ENCODE measurements at places on chromosomes 2 and 18.

- DNase-seq = no peak
These were observed 101.9 kb upstream of the CTDP1 start for GRCh38 chr18:79577451-79578395.

DNA sequence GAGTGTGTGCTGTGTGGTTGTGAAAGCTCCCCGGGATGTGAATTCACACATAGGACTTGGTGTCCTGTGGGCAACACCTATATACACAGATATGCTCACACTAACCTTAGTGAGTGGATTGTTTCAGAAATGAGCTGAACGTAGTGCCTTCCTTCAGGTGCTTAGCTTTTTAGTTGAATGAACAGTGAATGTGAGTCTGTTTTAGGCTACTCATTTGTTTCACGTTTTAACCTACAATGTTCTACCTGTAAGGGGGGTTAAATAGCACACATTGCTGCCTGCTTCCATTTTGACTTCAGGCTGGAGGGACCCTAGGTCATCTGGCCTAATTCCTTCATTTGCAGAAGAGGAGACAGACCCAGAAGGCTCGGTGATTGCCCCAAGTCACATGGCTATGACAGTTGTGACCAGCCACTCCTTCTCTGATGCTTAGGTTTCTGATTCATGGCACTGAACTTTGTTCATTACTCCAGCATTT is 1.0 kb downstream of the PLEK start:
- DNase-seq = no peak

DNA sequence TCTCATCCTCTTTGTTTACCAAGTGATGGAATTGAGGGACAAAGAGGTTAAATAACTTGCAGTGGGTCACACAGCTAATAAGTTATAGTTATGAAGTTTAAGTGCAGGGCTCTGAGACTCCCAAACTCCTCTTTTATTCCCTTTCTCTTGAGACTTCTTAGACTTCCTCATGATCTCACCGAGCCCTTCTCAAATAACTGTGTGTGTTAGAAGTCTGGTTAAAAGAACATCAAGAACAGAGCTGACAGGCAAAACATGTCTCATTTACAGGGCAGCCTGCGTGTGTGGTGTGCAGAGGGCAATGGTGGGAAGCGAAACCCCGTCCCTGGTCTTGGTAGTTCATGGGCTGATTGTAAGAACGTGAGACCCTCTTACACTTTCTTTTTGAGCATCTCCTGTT is 368.0 kb downstream of the SLC4A3 start:
- DNase-seq = no peak

- no peak for DNase-seq
These were observed 10.2 kb upstream of the CHN1 start for GRCh38 chr2:175015340-175015739.

- no peak for DNase-seq
These were observed 216.1 kb downstream of the ICOS start for GRCh38 chr2:204152616-204153015.

DNA sequence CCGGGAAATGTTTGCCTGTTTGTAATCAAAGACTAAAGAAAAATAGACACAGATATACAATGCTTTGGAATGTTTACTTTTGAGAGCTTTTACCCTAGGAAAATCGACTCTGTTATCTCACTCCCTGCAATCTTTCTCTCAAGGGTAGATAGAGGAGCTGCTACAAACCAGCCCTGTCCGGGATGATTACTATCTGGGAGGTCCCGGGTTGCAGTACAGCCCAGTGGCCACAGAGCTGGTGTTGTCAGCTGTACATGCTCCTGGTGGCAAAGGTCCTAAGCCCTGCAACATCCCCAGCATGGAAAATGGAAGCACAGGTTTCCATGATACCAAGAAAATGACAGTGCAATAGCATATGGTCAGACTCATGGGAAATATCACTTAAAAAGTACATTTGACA is 570.5 kb upstream of the SOX11 start:
- DNase-seq = no peak

DNA sequence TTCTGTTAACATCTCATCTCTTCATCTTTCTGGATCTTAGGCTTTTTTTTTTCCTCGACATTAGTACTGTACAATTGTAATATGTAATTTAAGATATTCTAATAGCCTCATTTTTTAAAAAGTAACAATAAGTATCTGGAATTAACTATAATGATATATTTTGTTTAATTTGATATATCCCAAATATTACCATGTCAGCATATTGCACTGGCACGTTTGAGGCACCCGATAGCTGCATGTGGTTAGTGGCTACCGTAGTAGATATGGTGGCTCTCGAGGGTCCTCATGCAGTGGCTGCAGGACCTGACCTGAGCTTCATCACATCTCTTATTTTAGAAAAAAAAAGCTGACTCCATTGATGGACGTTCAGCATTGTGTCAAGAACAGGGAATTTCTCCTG is 371.9 kb downstream of the DPP10 start:
- no peak for DNase-seq

DNA sequence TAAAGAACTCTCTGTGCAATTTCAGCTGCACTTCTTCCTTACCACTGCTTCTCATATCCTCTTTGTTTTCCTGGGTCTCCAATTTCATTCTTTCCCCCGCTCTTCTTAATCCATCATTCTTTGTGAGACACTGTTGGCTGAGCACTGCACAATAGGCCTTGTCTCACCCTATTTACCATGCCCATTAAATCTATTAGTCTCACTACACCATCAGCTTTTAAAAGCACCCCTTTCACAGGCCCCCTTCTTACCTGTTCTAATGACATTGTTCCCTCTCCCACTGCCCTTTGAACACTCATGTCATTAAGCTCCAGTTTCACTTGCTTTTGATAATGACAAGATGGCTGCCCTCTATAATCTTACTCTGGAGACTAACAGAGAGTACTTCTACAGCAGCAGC is 404.1 kb upstream of the ACVR2A start:
- DNase-seq = no peak

DNA sequence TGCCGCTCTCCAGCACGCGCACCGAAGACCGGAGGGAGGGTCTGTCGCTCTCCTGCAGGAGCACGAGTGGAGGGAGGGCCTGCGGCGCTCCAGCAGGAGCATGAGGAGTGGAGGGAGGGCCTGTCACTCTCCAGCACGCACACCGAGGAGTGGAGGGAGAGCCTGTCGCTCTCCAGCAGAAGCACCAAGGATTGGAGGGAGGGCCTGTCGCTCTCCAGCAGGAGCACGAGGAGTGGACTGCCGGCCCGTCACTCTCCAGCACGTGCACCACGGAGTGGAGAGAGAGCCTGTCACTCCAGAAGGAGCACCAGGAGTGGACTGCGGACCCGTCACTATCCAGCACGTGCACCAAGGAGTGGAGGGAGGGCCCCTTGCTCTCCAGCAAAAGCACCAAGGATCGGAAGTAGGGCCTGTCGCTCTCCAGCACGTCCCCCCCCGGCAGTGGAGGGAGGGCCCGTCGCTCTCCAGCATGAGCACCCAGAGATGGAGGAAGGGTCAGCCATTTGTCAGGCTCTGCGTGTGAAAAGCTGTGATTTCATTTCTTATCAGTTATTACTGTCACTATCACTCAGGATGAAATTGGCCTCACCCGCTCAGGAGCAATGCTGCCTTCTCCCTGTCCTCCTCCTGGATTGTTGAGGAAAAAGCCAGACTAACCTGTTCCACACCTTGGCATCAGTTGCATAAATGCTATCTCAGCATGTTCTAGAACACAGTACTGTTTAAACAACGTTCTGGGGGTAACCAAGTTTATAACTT is 35.9 kb downstream of the ADI1 start:
- DNase-seq = no peak

GRCh38 chr2:18788592-18788991 is 199.2 kb upstream of the NT5C1B start:
- DNase-seq = no peak

- DNase-seq = no peak
These were observed 1.1 kb downstream of the DLGAP1 start for GRCh38 chr18:4453874-4454536.

- DNase-seq = no peak
These were observed 41.7 kb downstream of the TEX44 start for GRCh38 chr2:231634412-231634811.

GRCh38 chr2:174399171-174399570 is 3.6 kb downstream of the SCRN3 start:
- DNase-seq = no peak

DNA sequence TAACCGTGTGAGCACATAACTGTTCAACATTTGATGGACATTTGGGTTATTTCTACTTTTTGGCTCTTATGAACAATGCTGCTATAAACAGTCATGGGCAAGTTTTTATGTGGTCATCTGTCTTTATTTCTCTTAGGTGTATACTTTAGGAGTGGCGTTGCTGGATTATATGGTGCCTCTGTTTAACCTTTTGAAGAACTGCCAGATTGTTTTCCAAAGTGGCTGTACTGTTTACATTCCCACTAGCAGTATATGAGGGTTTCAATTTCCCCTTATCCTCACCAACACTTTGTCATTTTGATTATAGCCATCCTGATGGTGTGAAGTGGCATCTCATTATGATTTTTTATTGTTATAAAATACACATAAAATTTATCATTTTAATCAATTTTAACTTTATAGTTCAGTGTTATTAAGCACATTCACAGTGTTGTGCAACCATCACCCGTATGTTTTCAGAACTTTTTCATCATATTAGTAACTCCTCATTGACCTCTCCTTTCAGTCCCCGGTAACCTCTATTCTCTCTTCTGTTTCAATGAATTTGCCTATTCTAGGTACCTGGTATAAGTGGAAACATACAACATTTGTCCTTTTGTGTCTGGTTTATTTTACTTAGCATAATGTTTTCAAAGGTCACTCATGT is 55.4 kb downstream of the EML4 start:
- no peak for DNase-seq

DNA sequence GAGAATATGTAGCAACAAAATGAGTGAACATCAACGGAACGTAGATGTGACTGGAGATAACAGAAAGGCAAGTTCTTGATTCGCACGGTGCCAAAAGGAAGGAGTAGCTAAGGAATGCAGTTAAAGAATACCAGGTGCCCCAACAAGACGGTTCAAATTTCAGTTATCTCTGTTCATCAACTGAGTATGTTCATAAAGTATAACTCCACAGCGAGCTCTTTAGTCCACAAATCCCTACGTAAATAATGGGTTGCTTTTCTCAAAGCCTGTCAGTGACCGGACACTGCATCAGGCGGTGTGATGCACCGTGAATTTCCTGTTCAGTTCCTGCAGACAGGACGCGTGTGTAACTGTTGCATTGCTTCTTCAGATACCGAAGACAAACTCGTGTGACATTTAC is 91.8 kb downstream of the NOL10 start:
- DNase-seq = no peak

DNA sequence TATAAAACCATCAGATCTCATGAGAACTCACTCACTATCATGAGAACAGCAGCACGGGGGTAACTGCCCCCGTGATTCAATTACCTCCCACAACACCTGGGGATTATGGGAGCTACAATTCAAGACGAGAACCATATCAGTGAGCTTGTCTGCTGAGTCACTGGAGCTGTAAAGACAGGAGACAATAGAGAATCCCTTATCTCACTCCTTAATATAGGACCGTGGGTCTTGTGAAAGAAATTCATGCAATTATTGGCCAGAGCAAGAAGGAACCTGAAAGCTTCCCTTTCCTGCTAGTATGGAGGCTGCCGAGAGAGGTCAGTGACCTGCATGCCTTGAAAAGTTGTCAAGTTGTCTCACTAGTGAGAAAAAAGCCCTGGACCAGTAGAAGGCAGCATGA is 9.5 kb upstream of the TNFAIP6 start:
- no peak for DNase-seq

DNA sequence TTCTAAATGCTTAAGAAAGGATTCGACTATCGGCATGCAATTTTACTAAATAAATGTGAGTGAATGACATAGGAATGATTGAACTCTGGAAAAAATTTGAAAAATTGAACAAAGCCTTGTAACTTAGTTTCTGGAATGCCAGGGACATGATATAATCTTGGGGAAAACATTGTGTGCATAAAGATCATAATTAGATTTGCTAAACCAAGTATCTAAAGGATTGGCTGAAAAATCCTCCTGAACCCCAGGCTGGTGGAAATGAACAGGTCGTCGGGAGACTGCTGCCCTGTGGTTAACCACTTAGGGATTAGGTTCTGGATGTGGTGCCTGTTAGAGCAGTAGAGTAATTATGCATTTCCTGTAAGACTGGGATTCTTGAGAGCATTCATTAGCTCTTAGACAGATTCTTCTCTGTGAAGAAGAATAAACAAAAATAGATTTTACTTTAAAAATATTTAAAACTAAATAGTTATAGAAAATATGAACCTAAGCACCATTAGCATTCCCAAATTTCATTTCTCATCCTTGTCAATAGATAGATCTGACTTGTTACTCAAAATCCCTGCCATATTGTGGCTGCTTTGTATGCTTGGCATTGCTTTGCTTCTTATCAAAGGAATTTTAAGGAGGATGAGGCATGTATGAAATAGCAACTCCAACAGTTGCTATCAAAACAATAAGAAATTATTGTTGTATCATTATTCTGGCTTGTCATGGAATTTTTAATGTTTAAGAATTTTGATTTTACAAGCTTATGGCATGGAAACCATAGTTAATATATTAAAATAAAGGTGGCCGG is 55.9 kb downstream of the LYPD6B start:
- DNase-seq = no peak

GRCh38 chr2:80149991-80150390 is 154.6 kb downstream of the LRRTM1 start:
- DNase-seq = no peak

DNA sequence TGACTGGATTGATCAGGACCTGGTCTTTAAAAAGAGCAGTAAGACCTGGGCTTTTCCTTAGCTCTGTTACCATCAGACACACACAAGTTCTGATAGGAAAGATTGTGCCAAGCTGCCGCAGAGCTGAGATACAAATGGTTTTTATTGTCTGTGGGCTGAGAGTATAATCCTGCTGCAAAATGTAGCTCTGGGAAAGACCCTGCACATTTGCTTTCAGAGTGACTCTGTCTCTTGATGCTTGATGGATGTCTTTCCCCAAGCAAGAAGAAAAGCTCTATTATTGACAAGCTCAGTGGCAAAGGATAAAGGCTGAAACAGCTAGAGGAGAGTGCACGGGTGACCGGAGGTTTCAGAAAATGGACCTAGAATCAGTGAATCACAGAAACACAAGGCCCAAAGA is 95.3 kb upstream of the PARD3B start:
- no peak for DNase-seq

- DNase-seq = no peak
These were observed 589.1 kb upstream of the CDH2 start for GRCh38 chr18:28766027-28766426.

DNA sequence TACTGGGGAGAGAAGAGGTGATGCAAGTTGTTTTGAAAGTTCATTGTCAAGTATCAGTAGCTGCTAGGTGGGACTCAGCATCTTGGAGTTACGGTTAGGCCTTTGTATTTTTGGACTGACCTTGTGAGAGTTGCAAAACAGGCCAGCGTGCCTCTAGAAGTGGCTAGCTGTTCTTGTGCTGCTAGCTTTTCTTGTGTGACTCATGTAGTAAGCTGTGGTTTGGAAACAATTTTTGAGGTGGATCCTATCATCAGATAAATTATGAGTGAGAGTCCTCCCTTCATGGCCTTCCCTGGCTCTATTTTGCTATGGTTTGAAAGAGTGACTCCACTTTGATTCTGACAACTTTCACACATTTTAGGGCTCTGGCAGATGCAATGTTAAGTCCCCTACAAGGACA is 409.2 kb upstream of the HS6ST1 start:
- DNase-seq = no peak

- no peak for DNase-seq
These were observed 20.9 kb upstream of the SMAD4 start for GRCh38 chr18:51009072-51009471.

- no peak for DNase-seq
These were observed 37.2 kb downstream of the PLEKHA3 start for GRCh38 chr2:178517496-178517895.

- DNase-seq = no peak
These were observed 10.4 kb downstream of the IL1RN start for GRCh38 chr2:113137827-113138226.

- DNase-seq = no peak
These were observed 101.4 kb downstream of the COLEC12 start for GRCh38 chr18:398935-399630.

Measured in activated T-cell treated with anti-CD3 and anti-CD28 coated beads for 24 hours (primary cell).